A673 (cell line): ENCODE measurements at places on chromosomes 11 and 22.

DNA sequence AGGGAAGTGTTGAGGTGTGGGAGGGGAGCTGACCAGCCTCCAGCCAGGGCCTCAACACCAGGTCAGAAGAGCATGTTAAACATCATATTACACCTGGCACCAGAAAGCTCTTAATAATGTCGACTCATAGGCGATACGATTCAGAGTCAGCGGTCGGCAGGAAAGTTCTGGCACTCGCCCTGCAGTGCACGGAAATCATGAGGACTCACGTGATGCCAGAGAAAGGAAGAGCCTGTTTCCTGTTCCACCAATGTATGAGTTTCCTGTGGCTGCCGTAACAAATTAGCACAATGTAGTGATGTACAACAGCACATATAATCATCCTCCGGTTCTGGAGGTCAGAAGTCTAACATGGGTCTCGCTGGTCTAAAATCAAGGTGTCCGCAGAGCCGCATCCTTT, 198.8 kb downstream of the BARX2 start:
- no peak for DNase-seq

DNA sequence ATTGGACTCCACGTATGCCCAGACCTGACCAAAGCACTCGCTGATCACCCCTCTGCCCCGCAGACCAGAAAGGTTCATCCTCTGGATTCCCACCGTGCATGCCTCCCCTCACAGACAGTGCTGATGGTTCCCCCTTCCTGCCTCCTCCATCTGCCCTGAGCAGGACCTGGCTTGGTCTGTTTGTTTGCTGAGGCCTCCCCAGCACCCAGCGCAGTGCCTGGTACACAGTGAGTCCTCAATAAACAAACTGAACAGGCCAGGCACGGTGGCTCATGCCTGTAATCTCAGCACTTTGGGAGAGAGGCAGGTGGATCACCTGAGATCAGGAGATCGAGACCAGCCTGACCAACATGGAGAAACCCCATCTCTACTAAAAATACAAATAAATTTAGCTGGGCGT, 23.7 kb upstream of the RPS3 start:
- DNase-seq = no peak

DNA sequence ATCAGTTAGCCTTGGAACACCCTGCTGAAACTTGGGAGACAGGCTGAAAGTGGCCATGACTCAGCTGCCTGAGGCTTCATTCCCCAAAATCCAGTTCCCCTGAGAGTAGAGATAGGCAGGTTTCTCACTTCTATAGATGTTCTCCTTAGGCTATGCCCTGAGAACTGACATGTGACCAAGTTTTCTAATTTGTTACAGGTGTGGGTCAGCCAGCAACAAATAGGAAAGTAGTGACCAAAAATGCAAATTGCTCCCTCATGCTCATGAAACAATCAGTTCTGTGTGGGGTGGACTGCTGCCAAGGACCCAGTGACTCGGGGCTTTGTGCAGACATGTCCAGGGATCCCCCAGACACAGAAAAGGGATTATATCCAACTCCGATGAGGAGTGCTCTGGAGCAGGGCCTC, 7.3 kb upstream of the CCDC15 start:
- no peak for DNase-seq

DNA sequence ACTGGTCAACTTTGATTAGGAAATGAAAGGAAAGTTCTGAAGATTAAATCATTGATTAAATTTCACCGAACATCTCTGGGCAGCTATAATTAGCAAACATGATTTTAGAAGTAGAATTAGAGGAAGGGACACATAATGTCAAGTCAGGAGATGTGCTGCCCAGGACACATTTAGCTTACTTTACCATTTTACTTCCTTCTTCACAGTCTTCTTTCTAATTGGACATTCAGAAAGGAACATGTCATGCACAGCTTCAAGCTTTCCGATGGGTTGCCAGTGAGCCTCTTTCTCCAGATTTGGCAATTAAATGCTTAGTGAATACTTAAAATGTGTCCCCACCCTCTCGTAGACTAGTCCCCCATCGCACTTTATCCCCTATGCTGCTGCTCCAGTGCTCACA, 234.7 kb downstream of the FAM76B start:
- no peak for DNase-seq

DNA sequence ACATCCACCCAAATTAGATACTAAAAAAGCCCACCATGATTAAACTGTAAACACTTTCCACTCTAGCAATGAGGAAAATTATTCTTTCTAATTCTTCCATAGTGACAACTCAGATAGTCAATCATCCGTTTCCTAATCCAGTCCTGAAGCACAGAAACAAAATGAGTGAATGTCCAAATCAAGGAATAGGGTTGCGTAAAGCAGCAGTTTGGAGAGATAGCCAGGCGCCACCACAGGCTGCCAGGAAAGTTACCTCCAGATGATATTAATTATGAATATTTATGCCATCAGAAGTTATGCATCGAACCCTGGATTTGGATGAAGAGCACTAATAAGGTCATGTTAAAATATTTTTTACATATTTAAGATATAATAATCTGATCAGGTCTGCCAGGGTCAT, 63.2 kb downstream of the ETS1 start:
- no peak for DNase-seq

- no peak for DNase-seq
Observed at GRCh38 chr11:133402551-133402950, 129.8 kb downstream of the OPCML start.

- peak; percentile 71 for DNase-seq
Observed at GRCh38 chr22:42347281-42347824, 76.9 kb upstream of the TCF20 start.

- DNase-seq = no peak
Observed at GRCh38 chr11:72249961-72250360, 6.0 kb upstream of the PHOX2A start.

DNA sequence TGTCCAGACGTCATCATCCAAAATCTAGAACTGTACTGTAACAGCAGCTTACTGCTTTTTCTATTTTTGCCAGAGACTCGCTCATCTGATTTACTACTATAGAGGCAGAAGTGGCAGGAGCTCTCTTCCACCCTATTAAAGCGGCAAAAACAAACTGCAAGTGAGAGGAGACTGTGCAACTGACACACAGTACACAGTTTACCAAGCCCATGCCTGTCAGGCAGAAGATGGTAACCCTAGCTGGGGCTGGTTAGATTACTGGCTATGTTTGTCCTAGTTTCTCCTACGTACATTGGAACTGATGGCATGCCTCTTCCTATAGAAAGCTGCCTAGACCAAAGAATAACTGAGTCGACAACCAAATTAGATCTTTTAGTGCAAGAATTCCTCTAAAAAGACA, 51.8 kb downstream of the CELF1 start:
- DNase-seq = no peak

DNA sequence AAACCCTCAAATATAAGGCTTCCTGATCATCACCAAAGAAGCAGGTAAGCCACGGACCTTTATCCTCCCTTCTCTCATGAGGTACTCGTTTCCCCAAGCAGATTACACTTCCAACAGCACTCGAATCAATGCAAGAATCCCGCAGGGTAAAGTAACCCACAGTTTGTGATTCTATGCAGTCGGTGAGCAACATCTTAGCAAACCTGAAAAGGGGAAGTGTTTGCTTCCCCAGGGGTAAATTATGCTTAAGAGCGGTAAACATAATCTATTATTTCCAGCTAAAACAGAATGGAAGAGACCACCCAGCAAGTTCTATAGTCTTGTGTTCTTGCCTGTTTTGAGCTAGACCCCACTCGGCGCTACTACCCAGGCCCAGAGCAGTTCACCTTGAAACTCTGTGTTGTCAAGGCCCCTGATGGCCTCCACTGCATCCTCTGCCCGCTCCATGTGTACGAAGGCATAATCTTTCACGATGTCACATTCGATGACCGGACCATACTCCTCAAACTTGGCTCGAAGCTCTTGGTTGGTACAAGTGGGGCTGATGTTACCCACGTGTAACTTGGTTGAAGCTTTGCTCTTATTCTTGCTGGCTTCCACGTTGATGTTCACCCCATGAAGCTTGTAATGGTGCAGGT, 1.3 kb downstream of the RBM4B start:
- no peak for DNase-seq

GRCh38 chr11:104001561-104002056, 34.8 kb upstream of the DDI1 start:
- DNase-seq = no peak

DNA sequence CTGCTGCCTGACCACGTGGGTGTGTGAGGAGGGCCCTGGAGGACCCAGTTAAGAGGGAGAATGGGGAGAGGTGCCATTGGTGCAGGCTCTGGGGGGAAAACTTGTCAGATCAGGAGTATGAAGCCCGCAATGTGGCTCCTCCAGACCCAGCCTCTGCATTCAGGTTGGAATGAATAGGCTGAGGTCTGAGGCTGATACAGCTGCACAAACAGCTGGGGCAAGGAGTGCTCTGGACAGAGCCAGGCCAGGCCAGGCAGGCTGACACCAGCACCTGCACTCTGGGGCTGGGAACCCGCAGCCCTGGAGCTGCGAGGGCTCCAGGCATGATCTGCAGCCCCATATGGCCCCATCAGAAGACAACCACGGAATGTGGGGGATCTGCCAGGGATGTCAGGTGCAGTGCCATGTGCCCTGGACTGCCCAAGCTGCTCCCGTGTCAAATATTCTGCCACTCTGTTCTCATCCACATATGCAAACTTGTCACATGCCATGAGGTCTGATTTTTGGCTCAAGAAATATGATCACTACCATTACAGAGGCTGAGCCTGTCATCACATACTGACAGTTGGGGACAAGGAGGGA, 27.2 kb upstream of the KCNJ11 start:
- no peak for DNase-seq

DNA sequence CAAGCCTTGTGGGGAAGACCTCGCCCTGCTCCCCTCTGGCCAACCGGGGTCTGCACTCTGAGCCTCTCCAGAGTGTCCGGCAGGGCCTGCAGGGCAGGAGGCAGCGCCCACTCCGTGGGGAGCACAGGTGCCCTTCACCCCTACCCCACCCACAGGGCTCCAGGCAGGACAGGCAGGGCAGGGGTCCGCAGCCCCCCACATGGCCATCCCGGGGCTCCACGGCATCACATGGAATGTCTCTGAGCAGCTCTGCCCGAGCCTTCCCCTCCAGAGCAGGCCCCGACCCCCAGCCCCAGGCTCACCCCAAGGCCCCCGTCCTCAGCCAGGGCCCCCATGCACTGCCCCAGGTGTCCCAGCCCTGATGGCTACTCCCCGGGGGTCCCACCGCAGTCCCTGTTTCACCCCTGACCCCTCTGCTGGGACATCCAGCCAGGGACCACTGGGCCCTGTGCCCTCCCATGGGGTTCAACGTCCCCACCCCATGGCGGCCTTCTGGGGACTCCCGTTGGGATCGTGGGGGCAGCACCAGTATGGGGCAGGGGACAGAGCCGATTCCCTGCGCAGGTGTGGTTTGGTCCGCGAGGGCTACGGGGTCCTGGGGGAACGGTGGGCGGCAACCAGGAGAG, 77.7 kb downstream of the BRD1 start:
- DNase-seq = no peak

DNA sequence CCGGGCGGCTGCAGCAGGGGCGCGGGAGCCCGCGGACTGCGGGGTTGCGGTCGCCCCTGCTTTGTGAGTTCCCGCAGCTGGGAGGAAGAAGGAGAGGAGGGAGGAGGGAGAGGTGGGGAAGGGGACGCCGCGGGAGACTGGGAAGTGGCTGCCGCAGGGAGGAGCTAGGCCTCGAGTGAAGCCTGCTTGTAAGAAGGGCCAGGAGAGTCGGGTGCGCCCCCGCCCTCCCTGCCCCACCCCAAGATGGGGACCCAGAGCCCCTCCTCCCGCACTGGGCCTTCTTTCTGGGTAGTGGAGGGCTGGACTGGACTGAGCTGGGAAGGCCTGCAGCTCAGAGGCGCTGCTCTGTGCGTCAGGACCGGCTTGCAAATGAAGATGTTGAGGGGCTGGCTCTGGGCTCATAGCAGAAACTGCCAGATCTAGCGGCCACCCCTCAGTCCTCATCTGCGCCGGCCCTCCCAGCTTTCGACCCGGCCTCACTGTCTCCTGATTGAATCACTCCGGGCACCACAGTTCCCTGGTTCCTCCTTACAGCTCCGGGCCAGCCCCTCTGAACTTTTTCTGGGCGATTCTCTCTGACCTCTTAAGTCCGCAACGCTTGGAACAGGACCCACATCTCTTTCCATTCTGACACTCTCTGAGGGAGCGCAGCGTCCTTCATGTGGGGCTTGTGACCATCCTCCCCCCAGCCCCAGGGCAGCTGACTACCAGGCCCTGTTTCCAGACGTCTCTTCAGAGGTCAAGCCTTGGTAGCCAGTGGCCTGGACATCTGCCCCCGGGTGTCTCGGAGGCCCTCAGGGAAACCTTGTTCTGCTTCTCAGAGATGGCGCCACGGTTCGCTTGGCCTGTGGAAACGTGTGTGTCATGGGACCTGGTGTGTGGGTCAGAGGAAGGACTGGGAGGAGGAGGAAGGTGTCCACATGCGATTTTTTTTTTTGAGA, 21.9 kb downstream of the SERPINH1 start:
- peak; percentile 84 for DNase-seq

DNA sequence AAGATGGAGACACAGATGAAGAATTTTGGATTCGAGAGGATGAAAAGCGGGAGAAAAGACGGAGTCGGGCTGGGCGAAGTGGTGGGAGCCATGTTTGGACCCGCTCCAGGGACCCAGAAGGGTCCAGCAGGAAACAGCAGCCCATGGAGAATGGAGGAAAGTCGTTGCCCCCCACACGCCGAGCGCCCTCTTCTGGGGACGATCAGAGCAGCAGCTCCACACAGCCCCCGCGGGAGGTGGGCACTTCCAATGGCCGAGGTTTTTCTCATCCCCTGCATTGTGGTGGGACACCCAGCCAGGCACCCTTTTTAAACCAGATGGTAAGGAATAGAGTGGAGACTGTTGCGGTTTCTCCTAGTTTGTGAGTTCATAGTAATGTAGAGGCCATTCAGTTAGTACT, 22.8 kb upstream of the SLC25A18 start:
- DNase-seq = no peak
